ENCODE measurements at places on chromosomes 4 and X.

- DNase-seq, result no peak
Measured at GRCh38 chrX:54920610-54921426, at the start of gene TRO. Gene TRO, plus strand, starts transcription at chrX:54920824. Its CDS starts 1,423 bp downstream, at chrX:54922247.

- no peak for DNase-seq
Measured at GRCh38 chr4:122963216-122963615, 40.8 kb upstream of the NUDT6 start.

DNA sequence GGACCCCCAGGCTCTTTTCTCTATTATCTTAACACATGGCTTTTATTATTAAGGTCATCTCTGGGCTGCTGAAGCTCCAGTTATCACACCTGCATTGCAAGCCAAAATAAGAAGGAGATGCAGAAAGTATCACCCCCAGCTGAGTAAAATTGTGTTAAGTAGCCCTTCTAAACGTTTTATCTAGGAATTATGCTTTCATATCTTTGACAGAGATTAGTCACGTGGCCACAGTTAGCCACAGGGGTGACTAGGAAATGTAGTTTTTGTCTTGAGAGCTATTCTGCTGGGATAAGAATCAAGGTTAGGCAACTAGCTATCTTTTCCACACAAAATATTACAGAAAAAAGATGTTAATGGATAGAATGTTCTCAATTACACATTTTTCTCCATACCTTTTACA is 102.1 kb downstream of the ANXA3 start:
- no peak for DNase-seq

DNA sequence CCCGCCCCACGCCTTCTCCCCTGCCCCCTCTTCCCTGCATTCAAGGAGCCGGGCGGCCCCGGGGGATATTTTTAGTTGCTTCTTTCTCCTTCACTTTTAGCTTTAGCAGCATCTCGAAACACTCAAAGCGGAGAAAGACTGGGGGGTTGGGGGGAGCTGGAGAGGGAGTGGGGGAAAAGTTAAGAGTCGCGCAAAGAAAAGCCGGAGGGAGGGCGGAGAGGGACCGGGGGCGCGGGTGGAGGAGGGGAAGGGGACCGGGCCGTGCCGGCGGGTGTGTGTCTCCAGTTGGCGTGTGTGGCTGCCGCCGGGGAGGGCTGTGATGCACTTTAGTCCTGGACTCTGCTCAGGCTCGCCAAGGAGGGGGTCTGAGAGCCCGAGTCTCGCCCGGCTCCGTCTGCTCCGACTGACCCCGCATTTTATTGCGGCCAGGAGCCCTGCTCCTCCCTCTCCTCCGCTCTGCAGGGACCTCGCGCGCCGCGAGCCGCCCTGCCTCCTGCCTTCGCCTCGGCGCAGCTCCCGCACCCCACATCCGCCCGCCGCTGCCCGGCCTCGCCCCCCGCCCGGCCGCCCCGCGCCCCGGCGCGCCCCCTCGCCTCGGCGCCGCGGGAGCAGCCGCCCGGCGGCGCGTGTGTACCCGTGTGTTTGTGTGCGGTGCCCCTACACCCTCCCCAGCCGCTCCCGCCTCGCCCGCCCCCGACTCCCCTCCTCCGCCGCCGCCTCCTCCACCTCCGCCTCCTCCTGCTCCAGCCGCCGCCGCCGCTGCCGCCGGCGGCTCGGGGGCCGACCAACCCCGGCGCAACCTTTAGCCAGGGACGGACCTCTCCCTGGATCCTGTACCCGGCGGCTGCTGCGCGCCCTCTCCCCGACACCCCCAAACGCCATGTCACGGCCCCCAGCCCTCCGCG is 1.4 kb downstream of the ZNF827 start:
- peak; percentile 54 for DNase-seq

GRCh38 chrX:41906515-41907187 is 16.7 kb downstream of the CASK start:
- DNase-seq, result no peak

- no peak for DNase-seq
Measured at GRCh38 chr4:173153445-173153844, 15.2 kb upstream of the GALNT7 start.
